ENCODE measurements at places on chromosomes 11 and 22.

GRCh38 chr11:88590361-88590760 lies 252.8 kb upstream of the CTSC start:
- no peak for DNase-seq

DNA sequence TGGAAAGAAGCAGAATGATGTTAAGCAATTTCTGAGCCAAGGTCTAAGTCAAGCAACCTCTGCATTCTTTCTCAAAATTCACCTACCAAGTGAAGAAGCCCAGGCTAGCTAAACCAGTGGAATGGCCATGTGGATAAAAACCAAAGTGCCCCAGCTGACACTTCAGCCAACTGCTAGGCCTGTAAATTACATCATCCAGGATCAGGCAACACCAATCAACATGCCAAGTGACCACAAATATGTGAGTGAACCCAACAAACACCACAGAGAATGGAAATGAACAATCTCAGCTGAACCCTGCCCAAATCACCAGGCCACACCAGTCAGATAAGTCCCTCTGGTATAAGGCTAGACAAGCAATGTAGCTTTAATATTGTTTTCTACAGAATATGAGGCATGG lies 25.1 kb upstream of the FJX1 start:
- no peak for DNase-seq

DNA sequence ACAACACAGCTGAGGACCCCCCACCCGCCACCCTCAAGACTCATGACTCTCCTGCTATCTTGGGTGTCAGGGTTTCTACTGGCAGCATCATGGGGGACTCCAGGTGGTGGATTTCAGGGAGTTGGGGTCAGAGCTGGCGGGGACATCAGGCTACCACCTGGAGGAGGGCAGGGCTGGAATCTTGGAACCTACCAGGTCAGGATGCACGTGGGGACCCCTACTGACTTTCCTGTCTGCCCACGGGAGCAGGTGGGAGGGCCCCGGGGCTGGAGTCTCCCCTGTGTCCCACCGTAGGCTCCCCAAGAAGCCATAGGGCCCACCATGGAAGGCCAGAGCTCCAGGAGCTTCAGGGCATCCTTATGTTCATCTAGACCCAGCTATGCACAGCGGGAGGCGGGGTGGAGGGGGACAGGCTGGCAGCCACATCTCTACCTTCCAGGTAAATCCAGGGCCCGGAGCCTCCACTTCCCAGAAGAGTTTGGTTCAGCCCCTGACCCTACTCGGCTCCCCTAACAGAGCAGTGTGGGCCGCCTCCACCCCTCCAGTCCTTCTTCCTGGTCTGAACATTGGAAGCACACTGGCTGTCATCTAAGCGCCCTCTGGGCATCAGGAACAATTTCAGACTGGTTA lies 10.0 kb downstream of the SLC37A2 start:
- no peak for DNase-seq

GRCh38 chr11:408154-409007 lies 6.4 kb downstream of the SIGIRR start:
- no peak for DNase-seq
